ENCODE measurements at places on chromosomes 13 and 19.

DNA sequence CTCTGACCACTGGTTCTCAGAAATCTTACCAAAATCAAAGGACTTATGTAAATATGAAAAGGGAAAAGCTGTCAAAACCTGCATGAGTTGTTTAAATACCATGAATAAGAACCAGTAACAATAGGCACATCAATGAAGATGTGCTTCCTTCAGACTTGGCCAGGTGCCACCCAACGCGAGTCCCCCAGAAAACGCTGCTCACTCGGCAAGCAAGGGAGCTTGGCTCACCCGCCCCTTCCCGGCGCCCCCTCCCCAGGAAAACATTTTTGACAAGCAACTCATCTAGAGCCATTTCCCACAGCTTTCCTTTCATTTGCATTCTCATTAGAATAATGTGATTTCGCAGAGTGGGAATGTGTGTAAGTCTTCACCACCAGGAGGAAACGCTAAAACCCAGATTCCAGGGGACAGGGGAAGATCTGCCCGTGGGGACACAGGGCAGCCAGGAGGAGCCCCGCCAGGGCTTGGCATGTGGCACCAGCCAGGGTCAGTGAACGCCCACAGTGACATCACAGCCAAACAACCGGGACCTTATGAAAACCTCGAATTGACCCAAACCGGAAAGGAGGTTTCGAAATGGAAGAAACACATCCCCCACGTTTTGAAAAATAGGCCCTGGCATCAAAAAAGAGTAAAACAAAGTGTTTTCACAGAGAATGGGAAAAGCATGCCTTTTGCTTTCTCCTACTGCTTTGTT, 366.2 kb upstream of the TSHZ3 start:
- DNase-seq: no peak

DNA sequence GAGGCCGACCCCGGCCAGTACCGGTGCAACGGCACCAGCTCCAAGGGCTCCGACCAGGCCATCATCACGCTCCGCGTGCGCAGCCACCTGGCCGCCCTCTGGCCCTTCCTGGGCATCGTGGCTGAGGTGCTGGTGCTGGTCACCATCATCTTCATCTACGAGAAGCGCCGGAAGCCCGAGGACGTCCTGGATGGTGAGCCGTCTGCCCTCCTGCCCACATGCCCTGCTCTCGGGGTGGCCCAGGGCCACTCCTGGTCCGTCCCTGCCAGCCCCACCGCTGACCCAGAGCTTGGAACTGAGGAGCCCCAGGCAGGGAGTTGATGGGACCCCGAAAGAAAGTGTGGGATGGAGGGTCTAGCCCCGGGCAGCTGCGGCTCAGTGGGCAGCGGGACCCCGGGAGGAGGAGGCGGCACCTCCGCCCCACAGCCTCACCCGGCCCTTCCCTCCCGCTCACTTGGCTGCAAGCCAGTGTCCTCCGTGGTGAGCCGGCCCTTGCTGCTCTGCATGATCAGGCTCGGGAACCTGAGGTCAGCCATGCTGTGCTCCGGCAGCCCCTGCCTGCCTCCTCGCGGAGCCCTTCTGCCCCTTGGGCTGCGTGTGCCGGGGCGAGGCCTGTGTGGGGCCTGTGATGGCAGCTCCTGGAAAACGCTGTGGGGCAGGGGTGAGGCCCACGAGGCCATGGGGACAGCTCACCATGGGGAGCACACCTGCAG, 8.1 kb upstream of the HCN2 start:
- DNase-seq: no peak

GRCh38 chr13:39965309-39965708, 309.8 kb downstream of the COG6 start:
- no peak for DNase-seq

DNA sequence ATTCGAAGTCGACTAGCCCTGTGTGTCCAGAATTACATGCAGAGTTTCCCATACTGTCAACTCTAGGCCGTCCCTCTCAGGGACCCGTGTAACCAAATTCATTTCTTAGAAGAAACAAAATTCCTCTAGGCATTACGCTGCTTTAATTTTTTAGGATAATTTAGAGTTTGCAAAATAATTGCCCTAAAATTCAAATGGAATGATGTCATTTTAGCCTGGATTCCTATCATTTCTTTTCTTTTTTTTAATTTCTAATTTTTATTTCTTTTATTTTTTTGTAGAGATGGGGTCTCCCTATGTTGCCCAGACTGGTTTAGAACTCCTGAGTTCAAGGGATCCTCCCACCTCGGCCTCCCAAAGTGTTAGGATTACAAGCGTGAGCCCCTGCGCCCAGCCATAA, 1.3 kb upstream of the ATP4B start:
- DNase-seq: no peak

- no peak for DNase-seq
Measured at GRCh38 chr13:72170571-72170970, 303.6 kb upstream of the DACH1 start.

DNA sequence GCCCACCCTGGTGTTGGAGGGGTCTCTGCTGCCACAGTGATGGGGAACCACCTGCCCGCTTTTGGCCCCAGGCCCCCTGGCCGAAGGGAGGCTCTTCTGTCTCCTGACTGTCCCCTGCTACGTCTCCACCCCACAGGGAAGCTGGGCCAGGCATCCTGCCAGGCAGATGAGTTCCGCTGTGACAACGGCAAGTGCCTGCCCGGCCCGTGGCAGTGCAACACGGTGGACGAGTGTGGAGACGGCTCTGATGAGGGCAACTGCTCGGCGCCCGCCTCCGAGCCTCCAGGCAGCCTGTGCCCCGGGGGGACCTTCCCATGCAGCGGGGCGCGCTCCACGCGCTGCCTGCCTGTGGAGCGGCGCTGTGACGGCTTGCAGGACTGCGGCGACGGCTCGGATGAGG, 11.0 kb downstream of the LRP3 start:
- DNase-seq: no peak

DNA sequence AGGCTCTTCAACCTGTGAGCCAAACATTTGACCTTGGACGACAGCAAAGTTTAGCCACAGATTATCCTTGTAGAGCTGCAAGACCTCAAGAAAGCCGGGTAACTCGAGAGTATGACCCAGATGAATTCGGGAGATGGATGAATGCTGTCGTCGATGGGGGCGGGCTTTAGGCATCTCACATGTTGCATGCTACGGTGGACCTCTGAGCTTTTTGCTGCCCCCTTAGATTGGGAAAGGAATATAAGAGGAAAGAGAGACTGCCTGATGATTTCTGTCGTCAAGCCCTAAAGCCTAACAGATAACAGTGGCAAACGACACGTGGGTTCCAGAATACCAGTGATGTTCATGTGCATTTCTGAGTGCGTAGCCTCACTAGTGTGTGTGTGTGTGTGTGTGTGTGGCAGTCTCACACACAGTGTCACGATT, 730 bp upstream of the ABCC4 start:
- DNase-seq: no peak

DNA sequence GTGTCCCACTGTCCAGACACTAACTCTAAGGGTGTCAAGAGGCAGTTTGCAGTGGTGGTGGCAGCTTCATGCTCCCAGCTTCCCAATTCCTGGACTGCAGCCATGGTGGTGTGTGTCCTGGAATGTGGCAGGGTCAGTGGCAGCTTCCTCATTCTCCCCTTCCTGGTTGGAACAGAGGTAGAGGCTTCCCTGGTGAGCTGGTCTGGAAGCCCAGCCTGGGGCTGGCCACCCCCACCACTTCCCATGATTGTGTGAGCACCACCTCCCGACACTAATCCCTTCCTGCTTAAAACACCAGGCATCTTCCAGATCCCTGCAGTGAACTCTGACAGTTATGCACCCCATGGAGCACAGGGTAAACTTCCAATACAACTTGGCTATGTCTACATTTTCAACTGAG, 134.9 kb downstream of the RAP2A start:
- no peak for DNase-seq

GRCh38 chr13:37163641-37164265, 58.3 kb upstream of the CSNK1A1L start:
- no peak for DNase-seq

- DNase-seq: no peak
Measured at GRCh38 chr13:66574606-66575005, 655.5 kb downstream of the PCDH9 start.

GRCh38 chr13:27666951-27667350, 45.3 kb downstream of the POLR1D start:
- DNase-seq: no peak

- DNase-seq: no peak
Measured at GRCh38 chr13:48873587-48873986, 102.1 kb upstream of the FNDC3A start.

DNA sequence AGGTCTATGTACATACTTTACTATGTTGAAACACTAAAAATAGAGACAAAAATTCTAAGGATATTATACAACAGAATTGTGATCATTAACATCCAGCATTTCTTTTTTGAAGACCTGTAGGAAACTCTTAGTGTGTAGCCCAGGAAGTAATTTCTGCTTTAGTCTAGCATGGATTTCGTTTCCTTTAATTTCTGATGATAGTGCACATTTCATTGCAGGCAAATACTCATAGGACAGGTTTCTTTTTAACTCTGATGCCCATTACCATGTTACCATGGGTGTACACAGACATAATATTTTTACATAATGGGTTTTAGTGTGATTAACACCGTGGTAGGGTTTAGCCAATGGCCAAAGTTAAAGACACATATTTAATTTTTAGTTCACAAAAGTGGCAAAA, 27.1 kb downstream of the LIG4 start:
- DNase-seq: no peak

DNA sequence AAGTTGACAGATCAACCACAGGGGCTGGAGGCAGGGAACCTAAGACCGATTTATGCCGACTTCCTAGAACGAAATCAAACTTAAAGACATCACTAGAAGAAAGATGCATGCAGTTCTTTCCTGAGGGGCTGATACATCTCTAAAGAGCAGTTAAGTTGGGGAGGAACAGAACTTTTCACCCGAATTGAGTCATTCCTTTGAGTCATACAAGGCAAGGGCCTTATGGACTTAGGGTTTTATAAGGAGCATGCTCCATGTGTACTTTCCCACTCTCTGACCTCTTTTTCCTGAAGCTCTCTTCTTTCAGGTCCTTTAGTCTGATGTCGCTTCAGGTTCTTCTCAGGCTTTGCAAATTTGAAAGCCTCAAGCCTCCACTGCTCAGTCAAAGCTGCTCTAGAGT, 7.9 kb upstream of the FBXL3 start:
- no peak for DNase-seq

- no peak for DNase-seq
Measured at GRCh38 chr13:45817833-45818232, 33.7 kb downstream of the SIAH3 start.

- DNase-seq: no peak
Measured at GRCh38 chr19:42111811-42112210, 20.4 kb downstream of the POU2F2 start.

DNA sequence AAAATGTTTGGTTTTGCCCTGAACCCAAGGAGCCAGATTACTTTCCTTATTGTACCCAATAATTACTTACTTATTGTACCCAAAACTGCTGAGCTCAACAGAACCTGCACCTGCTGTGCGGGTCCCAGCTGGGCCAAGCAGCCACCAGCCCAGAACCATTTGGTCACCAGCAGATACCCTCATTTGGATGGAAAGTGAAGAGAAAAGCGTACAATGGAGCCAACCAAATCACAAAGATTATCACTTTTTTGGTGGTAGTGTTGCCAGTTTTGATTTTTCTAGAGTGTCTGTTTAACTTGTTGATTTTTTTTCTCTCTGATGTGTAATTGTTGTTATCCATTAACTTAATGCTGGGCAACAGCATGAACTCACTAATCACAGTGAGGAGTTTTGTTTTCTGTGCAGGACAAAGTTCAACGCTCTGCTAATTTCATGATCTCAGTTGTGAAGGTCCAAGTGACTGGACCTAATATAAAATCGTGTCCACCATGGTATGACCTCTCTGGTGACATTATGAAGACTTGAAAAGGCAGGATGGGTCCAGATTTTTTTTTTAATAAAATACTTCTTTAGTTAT, 23.8 kb downstream of the SPATA13 start:
- DNase-seq: no peak

GRCh38 chr13:91609353-91609752, 210.9 kb downstream of the GPC5 start:
- DNase-seq: no peak

DNA sequence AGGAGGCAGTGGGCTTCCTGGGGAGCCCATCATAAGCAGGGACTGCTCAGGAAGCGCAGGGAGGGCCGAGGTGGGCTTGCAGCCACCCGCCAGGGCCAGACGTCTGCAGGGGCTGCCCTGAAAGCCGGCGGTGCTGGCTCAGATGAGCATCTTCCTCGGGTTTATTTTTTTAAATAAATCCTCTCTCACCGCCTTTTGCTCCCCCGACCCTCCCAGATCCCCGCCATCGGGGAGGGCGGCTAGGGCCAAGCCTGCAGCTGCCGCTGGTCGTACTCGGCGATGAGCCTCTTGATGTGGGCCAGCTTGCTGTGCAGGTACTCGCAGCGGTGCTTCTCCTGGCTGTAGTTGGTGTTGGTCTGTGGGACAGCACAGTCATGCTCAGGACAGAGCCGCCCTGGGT, 6.6 kb upstream of the ISYNA1 start:
- DNase-seq: no peak

DNA sequence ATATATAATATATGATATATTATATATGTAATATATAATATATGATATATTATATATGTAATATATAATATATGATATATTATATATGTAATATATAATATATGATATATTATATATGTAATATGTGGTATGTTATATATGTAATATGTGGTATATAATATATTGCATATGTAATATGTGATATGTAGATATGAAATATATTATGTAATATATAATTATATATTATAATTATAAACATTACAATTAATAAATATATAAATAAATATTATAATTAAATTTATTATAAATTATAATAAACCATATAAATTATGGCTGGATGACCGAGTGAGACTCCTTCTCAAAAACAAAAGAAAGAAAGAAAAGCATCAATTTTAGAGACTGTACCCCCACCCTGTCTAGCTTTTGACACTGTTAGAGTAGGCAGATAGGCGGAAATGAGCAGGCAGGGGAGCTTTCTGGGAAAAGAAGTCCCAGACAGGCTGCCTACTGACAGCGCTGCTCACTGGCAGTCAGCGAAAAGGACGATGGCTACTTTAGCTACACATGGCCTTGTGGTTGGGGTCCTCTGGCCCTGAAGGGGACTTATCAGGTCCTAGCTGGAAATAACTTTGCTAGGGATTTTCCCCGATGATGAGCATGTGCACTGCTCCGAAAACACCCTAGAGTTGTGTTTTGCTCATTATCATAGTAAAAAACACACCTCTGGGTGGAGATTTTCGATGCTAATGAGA, 19.7 kb downstream of the C3 start:
- DNase-seq: no peak

DNA sequence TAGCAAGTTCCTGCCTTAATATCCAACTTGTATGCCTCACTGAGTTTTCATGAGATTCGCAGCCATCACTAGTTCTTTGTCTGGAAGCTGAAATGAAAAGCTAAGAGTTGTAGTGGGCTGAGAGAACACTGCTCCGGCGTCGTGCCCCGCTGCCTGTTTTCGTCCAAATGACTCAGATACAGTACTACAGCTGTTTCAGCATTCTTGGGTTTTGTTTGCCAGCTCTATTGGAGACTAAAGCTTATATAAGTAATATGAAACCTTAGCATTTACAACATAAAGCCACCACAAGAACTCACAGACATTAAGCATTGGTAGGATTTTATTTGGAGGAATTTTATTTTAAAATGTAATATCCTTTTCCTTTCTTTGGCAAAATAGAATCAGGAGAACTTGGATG, 299.7 kb downstream of the DLEU7 start:
- no peak for DNase-seq

GRCh38 chr19:51121257-51121656, 3.4 kb upstream of the SIGLEC9 start:
- DNase-seq: no peak

- no peak for DNase-seq
Measured at GRCh38 chr19:42683917-42684513, 56.3 kb downstream of the PSG3 start.
